NCI-H446 treated with DMSO at 0.1 percent for 48 hours (cell line): ENCODE measurements at places on chromosomes 16 and 17.

DNA sequence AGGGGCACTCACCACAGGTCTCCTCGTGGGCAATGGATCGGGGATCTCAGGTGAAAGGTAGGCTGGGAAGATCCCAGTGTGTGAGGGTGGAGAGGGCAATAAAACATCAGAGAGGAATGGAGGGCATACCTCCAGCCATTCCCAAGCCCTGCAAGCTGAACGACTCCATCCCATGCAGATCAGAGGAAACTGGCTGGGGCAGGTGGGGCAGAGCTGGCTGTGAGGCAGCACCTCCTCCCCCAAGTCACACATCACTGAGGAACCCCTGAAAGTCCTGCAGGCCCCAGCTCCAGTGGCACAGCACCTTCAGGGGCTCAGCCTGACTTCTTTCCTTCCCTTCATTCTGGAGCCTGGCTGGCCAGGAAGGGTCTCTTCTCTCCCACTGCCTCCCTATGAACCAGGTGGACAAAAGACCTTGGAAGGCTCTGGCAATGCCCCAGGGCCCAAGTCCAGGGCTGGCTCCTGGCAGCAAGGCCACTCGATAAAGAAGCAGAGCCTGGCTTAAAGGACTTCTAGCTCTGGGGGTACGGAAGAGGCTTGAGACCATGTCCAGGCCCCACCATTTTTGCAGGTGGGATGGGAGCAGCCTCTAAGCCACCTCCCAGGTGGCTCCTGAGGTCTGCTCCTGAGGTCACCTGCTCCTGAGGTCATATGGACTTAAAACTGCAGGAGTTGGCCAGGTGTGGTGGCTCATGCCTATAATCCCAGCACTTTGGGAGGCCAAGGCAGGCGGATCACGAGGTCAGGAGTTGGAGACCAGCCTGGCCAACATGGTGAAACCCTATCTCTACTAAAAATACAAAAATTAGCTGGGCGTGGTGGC, 13.5 kb upstream of the TMEM208 start:
- no peak for DNase-seq

DNA sequence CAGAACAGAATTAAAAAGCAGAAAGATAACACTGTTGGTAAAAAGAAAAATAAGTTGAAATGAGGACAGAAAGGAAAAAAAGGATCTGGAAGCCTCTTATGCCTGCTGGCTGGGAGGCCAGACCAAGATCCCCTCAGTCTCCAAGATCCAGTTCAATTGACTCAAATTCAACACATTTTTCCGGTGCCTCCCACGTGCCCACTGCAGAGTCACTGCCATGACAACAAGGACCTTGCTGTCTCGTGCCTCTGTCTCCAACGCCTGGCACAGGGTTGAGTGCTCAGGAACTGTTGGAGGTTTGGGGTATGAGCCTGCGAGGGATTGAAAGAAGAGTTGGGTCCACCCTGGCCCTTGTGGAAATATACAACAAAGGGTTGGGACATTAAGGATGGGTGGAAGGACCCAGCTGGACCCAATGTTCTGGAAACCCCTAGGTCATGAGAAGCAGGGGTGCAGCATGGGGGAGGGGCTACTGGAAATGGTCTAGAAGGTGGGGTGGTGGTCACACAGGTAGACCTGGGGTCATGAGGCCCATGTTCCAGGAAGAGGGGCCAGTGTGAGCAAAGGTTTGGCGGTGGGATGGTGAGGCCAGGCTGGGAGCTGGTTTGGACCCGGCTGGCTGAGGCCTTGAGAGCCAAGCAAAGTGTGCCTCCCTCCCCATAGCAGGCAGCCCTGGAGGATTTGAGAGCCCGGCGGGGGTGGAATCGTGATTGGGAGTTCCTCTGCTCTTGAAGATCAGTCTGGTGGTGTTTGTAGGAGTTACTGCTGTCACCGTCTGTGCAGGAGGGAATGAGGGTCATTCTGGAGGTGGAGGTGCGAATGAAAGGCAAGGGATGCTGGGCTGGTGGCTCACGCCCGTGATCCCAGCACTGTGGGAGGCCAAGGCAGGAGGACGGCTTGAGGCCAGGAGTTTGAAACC, 1.3 kb downstream of the IL34 start:
- no peak for DNase-seq

DNA sequence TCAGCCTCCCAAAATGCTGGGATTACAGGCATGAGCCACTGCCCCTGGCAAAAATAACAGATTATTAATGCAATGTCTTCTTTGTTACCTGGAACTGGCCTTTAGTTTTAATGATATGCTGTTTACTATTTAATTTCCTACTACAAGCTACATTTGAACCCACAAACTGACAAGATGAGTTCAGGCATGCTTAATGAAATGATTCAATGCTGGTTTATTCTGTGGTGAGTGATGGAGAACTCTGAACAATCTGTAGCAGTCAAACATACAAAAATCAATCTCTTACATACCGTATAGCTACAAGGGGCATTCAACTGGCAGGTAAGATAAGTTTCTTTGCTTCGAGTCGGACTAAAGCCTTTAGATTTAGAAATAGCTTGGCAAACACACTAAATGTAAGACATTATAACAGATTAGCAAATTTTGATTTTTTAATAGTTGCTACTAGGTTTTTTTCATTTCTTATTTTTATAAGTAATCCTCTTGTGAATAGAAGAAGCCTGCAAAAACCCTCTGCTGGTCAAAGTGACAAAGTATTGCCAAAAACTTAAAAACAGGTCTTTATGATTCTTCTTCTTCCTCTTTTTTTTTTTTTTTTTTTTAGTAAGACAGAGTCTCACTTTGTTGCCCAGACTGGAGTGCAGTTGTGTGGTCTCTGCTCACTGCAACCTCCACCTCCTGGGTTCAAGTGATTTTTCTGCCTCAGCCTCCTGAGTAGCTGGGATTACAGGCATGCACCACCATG, 138.5 kb downstream of the SSH2 start:
- no peak for DNase-seq

- DNase-seq: no peak
Measured at GRCh38 chr17:40718930-40719329, 15.4 kb upstream of the KRT24 start.

GRCh38 chr16:35398180-35398579, 1938.8 kb downstream of the TP53TG3F start:
- DNase-seq: no peak

- DNase-seq: no peak
Measured at GRCh38 chr17:74212209-74212912, 1.0 kb upstream of the TTYH2 start.

DNA sequence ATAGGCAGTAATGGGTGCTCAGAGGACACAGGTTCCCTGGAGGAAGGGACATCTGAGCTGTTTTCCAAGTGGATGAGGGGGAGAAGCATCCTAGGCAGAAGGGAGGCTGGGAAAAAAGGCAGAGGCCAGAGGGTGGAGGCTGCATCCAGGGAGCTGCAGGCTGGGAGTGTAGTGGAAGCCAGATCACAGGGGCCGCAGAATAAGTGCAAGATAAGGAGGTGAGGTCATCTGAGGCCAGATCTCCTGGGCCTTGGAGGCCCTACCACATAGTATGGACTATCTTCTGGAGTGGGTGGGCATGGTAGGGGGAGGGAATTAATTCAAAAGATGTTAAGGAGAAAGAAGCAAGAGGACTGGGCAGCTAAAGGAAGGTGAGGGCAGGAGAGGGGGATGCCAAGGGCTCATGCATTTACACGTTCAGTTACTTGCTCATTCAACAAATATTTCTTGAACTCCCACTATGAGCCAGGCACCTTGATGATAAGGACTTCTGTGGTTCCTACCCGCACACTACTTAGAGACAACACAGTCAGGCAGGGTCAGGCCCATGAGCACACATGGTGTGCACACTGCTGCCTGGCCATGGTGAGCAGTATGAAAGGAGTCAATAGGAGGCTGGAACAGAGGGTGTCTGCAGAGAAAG, 2.4 kb upstream of the RIPOR1 start:
- DNase-seq: no peak

DNA sequence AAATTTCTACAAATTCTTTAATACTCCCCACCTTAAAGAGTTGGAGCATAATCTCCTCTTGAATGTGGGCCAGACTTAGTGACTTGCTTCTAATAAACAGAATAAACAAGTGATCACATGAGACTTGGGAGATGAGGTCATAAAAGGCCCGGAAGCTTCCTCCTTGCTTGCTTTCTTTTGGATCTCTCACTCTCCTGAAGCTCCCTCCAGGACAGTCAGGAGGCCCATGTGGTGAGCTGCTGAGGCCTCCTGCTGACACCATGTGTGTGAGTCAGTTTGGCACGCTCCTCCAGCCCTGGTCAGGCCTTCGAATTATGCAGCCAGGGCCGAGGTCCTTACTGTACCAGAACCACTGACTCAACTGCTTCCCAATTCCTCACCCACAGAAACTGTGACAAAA, 53.2 kb downstream of the NDEL1 start:
- DNase-seq: peak; percentile 27

DNA sequence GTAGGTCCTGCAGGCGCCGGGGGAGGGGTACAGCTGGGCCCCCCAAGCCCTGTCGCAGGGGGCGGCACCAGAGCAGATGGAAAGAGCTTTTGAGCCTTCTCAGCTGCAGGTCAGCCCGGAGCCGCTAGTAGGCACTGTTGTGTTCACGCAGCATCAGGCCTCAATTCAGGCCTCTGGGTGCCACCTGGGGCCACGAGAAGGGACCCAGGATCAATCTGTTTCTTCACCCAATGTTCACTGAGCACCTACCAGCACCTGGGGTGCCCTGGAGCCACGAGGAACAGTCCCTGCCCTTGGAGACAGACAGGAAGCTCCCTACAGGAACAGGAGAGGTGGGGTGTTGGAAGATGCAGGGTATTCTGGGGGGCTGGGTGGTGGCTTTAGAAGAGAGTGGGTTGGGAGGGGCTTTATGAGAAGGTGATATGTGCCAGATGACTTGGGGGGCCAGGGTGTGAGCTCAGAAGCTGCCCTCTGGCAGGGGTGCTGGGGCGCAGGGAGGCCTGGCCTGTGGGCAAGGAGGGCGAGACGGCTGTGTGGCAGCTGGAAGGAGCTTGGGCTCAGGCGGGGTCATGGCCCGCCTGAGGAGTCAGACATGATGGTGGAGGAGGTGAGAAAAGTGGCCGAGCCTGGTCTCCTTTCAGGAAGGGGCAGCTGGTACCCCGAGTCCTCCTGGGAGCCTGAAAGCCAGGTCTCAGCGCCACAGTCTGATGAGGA, 121.9 kb upstream of the GSE1 start:
- DNase-seq: no peak

- no peak for DNase-seq
Measured at GRCh38 chr17:70055000-70055399, 20.0 kb upstream of the KCNJ16 start.

DNA sequence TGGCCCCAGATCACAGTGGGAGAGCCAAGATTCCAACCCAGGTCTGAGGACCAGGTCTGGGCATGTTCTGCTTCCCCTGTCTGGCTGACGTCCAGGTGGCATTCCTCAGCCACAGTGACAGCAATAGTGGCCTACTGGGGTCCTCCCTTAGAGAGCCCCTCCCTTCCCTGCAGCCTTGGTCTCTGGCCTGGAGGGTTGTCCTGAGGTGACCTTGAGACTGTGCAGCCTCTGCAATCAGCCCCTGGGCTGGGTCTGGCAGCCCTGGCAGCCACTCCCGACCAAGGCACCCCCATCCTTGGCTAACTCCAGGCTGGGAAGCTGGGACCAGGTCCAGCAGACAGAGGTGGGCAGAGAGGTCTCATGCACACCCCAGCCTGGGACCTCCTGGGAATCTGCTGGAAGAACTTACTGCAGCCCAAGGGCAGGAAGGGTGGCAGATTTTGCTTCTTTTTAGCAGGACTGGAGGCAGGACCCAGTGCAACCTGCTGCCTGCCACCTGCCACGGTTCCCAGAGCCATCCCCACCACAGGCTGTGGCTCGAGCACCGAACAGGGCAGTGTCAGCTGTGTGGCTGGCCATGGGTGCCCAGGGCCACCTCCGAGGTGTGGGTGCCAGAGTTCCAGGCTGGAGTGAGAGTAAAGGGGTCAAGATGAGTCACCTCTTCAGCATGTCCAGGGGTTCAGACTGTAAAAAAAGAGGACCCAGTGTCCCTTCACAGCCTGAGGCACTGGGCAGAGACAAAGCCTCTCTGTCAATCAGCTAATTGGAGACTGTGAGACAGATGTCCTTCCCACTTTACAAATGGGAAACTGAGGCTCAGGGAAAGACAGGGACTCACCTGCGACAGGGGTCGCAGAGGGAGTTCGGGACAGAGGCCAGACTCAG, 12.6 kb downstream of the GRB7 start:
- no peak for DNase-seq

- peak; percentile 58 for DNase-seq
Measured at GRCh38 chr16:15644267-15644961, 1.5 kb upstream of the MARF1 start.

DNA sequence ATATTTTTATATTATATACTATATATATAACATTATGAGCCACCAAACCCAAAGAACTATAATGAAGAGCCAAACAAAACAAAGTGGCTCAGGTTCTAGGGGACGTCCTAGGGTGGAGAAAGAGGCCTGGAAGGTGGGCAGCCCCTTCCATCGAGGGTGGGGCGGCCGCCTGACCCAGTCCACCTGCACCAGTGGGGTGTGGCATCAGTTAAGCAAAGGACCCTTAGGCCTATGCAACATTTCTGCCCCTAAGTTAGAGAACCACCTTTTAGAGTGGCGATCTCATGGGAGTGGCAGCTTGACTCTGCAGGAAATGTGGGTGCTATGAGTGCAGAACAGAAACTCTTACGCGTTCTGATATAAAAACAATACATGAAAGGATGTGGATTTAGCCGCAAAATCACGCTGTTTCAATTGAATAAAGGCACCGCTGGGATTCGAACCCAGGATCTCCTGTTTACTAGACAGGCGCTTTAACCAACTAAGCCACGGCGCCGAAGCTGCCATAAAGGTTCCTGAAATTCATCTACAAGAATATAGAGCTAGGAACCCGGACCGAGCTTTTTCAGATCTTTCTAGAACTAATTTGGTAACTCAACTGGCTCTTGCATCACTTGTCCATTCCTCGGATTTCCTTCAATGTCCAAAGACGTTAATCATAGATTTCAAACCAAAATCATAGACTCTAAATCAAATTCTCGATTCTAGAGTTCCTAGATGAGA, 15.6 kb upstream of the AURKB start:
- no peak for DNase-seq

GRCh38 chr17:77908501-77908900, 50.0 kb upstream of the TNRC6C start:
- DNase-seq: no peak

DNA sequence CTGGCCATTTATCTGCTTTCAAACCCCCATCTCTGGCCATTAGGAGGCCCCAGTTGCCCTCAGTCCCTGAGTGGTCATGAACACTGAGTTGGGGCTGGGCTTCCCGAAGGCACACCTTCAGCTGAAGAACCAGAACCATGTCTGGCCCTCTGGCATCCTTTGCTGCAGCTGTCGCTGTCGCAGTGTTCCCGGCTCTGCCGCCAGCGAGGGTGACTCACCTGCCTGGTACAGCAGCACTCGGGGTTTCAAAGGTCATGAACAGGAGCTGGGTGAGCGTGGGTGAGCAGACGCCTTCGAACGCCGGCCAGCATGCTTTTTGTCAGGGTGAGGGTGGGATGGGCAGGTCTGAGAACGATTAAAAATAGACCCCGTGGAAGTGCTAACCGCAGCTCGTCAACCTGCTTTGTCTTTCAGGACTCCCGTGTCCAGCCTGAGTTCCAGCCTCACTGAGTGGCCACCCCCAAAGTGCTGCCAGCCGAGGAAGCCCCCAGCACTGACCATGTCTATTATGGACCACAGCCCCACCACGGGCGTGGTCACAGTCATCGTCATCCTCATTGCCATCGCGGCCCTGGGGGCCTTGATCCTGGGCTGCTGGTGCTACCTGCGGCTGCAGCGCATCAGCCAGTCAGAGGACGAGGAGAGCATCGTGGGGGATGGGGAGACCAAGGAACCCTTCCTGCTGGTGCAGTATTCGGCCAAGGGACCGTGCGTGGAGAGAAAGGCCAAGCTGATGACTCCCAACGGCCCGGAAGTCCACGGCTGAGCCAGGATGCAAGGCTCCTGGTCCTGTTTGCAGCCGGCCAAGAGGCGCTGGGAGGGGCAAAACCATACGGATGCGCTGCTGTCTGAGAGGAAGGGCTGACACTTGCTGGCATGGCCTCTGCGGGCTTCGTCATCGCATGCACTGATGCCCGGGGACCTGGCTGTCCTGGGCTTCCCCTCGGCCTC, 7.6 kb downstream of the SNN start:
- DNase-seq: no peak
